Progenitor cell of endocrine pancreas (in vitro differentiated cells): ENCODE measurements at places on chromosomes 16 and 17.

DNA sequence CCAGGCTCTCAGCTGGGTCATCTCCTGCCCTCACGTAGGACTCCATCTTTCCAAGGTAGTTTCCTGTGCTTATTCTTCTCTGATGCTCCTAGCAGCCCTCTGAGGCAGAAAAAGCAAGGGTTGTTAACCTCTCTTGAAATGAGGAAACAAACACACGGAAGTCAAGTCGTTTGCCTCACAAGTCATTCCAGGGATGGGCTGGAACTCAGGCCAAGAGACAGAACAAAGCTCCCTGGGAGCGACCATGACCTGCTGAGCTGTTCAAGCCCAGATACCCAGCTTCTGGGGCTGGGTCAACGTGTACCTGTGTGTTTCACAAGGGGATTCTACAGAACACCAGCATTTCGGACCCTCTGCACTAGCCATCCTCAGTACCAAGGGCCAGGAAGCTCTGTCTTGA lies 28.1 kb downstream of the SRL start:
- DNase-seq: no peak

DNA sequence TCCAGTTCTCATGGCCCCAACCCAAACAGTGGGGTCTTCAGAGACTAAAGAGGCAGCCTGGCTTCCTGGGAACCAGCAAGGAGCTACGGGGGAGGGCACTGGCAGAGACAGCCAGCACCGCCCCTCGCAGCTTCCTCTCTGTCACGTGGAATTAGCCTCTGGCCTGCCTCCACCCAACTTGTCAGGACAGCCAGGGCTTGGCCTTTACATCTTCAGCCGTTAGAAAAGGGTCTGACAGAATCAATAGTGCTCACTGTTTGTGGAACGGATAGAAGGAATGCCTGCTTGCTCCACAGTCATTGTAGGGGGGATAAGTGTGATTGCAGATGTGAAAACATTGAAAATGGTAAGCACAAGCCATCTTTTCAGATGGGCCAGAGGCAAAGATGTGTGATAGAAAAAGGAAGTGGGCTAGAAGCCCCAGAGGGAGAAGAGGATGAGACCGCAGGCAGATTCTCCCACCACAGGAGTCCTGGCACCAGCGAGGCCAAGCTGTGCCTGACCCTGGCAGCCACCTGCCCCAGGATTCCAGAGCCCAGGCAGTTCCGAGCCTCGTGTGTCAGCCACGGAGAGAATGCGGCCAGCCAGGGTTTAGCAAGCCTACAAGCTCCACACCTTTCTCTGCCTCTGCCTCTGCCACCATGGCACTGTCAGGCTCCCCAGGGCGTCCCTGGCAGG lies 18.6 kb downstream of the GRIN2C start:
- no peak for DNase-seq

DNA sequence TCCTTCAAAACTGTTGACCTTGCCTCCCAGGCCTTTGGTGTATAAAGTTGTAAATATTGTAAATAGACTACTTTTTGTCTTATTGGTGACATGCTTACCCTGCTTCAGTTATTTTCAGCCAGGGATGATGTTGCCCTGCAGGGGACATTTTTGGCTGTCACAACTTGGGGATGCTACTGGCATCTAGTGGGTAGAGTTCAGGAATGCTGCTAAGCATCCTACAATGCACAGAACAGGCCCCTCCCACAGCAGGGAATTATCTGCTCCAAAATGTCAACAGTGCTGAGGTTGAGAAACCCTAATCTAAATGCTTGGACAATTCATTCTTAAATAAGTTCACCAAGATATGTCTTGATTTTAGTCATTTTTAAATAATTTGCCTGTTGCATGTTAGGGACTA lies 459.8 kb downstream of the PMP22 start:
- no peak for DNase-seq

- DNase-seq: peak; percentile 70
Measured at GRCh38 chr17:28743243-28744103, at the start of gene TRAF4. TSS of gene TRAF4 (plus strand) at chr17:28744011. CDS start at chr17:28744113, 102 bp downstream.

GRCh38 chr16:72620853-72621252 lies 427.1 kb downstream of the ZFHX3 start:
- no peak for DNase-seq

- no peak for DNase-seq
Measured at GRCh38 chr17:32452281-32452680, 8.0 kb downstream of the PSMD11 start.

GRCh38 chr16:67729636-67730248 lies 10.6 kb upstream of the GFOD2 start:
- no peak for DNase-seq

GRCh38 chr17:60098578-60098977 lies 19.9 kb upstream of the HEATR6 start:
- no peak for DNase-seq

DNA sequence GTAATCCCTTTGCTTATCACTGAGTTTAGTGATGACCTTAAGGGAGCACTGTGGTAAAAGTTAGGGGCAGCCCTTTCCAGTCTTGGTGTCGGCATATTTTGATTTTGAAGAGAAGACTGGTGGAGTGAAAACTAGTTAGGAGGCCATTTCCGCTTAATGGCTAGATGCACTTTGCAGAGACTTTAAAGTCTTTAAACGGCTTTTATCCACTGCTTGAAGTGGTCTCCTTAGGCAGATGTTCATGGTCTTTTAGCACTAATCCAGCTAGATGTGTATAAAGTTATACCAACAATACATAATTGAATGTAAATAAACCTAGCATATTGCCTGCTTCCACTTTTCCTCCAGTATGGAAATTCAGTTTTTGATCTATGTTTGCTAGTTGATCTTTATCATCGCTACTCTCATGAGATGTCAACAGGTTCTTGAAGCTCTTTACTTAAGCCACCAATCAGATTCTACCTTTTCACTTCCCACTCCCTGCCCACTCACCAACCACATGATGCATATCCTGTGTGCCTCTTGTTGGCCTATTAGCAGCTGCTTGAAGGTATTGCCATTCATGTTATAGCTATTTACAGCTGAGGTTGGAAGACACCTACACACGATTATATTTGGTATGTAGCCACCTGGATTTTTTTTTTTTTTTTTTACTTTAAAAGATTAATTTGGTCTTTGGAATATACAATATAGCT lies 132.0 kb downstream of the NLK start:
- no peak for DNase-seq

- no peak for DNase-seq
Measured at GRCh38 chr17:34780438-34780837, 180.8 kb downstream of the CCT6B start.

DNA sequence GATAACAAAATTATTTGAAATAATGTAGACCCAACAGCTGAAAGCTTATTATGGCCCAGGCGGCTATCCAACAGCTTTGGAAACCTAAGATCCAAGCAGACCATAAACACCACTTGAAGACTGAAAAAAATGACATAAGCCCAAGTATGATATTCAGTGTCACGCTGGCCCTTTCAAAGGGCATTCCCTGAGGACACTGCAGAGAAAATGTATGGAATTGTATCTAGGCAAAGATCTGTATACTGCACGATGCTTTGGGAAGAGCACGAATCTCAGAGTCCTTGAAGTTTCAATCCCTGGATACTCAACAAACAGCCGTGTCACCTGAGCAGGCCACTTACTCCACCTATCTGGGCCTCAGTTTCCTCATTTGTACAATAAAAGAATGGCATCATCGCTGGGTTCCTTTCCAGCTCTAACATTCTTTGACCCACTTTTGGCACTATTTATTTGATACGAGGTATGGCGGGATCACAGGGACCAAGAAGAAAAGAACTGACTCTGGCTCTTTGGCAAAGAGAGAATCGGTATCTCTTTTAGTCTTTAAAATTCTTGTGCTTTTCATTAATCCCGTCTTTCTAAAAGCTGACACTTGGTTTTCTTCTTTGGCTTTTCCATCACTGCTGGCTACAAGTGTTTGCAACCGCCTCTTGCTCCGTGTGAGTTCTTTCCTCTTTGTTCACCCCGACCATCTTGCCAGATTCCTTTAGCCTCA lies 1.2 kb downstream of the STAT5B start:
- no peak for DNase-seq

DNA sequence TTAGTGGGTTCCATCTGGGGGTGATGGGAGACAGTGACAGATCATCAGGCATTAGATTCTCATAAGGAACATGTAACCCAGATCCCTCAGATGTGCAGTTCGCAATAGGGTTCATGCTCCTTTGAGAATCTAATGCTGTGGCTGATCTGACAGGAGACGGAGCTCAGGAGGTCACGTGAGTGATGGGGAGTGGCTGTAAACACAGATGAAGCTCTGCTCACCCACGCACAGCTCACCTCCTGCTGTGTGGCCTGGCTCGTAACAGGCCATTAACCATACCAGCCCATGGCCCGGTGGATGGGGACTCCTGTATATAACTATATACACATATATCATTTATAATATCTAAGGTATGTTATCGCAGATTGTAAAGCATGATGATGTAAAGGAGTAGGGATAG lies 214.2 kb downstream of the MAF start:
- no peak for DNase-seq

- DNase-seq: no peak
Measured at GRCh38 chr16:49531931-49532840, 158.6 kb downstream of the C16orf78 start.

GRCh38 chr16:89507834-89508590 lies at the start of gene SPG7:
TSS of gene SPG7 (plus strand) at chr16:89508403. CDS start at chr16:89508418, 15 bp downstream.
- DNase-seq: peak; percentile 83

DNA sequence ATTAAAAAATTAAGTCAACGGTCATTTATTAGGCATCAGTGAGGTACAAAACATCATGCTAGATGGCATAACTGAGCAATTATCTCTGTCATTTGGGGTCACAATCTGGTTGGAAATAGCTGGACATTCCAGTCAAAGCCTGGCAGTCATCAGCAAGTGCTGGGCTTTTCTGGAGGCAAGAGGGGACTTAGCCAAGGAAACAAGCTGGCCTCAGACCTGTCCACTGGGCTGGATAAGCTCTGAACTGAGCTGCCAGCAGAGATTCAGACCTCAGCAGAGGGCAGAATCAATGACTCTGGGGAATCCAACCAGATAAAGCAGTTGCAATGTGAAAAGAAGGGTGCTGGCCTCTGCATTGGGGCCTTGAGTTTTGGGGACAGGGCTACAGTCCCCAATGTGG lies 161.9 kb upstream of the NOL11 start:
- no peak for DNase-seq

GRCh38 chr17:34420254-34420766 lies 57.3 kb upstream of the CCL1 start:
- DNase-seq: peak; percentile 67

DNA sequence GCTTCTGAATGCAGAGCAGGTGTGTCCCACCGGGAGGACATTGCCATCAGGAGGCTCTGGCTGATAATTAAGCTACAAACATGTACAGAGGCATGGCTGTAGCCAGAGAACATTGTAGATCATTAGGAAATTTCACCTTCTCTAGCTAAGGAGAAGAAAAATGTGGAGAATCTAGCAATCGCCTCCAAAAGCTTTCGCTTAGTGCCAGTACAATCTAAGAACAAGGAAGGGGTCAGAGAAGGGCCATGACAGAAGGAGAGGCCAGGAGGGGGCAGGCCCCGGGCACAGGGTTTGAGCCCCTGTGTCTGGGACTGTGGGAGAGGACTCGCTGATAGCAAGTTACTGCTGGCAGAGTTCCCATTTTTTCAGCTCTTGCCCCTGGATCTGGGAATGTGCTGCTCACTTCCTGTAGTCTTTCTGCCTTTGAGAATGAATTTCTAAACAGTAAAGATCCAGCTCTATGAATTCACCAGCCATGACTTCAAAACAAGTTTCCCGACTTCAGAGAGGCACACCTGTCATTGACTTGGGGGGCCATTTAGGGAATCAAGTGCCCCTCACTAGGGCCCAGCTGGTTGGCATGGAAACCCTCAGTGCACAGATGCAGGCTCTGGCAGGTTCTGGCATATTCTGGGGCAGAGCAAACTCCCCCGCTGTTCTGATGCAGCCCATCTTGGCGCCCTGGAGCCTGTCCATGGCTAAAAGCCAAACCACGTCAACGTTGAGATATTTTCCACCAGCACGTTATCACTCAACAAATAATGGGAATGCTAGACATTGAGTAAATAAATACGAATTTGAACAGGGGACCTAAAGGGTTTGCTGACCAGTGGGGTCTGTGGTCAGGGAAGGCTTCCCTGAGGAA lies 59.5 kb upstream of the CACNG4 start:
- no peak for DNase-seq
